Activated naive CD4-positive, alpha-beta T cell (primary cell): ENCODE measurements at places on chromosomes 11 and 22.

GRCh38 chr22:17880020-17880419 is 105.8 kb upstream of the BID start:
- no peak for DNase-seq

DNA sequence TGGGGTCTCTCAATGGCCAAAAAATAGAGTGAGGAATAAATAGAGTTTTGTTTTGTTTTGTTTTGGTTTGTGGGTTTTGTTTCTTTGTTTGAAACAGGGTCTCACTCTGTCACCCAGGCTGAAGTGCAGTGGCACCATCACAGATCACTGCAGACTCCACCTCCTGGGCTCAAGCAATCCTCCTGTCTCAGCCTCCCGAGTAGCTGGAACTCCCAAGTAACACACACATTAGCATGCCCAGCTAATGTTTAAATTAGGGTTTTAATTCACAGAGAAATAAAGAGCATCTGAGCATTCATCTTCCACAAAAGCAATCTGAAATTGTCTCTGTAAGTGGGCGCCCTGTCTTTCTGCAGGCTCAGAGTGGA is 9.2 kb upstream of the IFITM3 start:
- DNase-seq: no peak

DNA sequence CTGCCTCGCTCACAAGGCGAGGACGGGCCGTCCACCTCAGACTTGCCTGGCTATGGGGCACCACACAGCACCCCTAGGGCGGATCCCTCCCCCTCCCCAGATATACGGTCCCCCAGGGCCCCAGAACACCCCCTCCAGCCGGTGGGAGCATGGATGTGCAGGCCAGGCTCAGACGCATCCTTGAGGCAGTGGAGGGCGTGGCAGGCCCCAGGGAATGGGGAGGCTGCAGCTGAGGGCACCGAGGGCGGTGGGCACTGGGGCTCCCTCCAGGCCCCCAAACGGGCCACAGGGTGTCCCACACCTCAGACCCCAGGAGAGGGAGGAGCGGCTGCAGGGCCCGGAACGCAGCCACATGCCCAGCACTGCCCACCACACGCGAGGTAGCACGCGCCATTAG is 12.1 kb downstream of the TTLL8 start:
- no peak for DNase-seq

DNA sequence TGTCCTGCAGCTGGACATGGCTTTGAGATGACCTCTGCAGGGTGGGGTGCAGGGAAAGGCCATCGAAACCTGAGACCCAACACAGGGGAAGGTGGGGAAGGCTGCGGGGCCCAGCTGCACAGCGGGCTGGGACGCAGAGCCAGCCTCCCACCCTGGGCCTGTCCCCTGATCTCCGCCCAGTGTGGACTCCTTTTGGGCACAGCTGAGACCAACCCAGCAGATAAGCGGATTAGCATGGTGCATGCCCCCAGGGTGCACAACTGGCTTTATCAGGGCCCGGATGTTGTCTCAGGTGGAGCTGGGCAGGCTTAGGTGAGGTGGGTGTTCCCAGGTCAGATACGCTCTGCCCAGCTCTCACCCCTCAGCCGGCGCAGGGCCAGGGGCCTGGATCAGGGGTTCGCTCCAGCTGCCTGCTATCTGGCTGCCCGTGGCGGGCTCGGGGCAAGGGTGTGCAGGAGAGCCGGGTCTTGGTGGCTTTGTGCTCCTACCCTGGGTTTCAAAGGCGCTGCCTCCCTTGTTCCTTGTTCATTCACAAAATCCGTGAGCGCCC is 28.1 kb upstream of the MUC5AC start:
- no peak for DNase-seq

DNA sequence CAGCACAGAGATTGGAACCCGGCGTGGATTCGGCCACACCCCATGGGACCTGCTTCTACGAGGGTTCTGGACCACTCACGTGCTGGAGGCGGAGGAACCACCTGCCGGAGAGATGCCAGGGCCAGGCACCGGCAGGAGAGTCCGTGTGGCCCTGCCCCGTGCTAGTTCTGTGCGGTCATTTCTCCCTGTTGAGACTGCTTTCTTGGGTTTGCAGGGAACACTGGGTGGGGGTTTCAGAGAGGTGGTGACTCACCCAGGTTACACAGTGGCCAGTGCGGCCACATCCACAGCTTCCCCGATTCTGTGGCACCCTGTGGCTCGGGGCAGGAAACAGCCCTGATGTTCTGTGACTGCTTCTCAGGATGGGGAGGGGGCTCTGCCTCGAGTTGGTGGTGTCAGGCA is 3.6 kb upstream of the PHLDA2 start:
- DNase-seq: no peak

- no peak for DNase-seq
Observed at GRCh38 chr11:47470671-47471070, 21.7 kb upstream of the RAPSN start.

DNA sequence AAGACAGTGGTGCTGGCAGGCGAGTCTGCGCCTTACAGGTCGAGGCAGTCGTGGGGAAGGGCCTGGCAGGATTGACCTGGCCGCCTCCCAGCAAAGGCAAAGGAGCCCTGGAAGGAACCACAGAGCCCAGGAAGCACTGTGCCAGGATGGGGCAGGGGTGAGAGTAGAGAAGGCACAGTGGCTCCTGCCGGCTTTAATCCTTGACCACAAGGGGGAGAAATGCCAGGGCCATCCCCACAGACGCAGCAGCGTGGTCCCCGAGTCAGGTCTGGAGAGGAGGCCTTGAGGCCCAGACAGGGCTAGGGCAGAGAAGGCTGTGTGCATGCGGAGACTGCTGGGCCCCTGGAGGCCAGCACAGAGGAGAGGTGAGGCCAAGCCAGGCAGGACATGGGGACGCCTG is 9.9 kb upstream of the NDUFS8 start:
- DNase-seq: no peak

GRCh38 chr11:102469196-102469821 is 16.7 kb upstream of the TMEM123 start:
- no peak for DNase-seq

DNA sequence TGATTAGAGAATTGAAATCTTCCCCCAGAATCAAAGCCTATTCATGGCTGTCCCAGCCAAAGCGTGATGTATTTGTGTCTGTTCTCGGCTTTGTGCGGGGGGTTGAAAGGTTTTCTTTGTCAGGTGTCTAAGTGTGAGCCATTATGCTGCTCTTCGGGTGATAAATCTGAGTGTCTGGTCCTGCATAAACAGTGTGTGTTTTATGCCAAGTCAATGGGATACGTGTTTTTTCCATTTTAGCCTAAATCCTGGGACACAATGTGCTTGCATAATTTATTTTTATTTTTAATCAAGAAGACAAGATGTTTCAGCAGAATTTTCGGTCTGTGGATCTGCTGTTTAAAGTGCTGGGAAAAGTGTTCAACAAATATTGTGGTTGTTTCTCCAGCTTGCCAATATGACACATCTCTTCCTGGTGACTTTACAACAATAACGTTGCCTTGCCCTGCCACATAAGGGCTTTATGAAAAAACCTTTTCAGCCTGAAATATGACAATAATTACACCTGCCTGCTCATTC is 267.8 kb downstream of the TBC1D22A start:
- no peak for DNase-seq

- DNase-seq: no peak
Observed at GRCh38 chr11:64535811-64536210, 55.2 kb upstream of the SLC22A12 start.

DNA sequence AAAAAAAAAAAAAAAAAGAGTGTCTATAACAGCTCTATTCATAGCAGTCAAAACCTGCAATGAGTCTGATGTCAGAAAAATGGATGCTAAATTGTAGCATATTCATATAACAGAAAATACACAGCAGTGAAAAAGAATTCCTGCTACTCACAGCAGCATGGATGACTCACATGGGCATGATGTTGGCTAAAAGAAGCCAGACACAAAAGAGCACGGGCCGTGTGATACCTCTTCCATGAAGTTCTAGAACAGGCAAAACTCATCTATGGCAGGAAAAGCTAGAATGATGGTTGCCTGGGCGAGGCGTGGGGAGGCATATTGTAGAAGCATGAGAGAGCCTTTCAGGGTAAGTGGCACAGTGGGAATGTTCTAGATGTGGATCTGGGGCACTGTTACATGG is 18.9 kb downstream of the PLAAT3 start:
- DNase-seq: no peak

DNA sequence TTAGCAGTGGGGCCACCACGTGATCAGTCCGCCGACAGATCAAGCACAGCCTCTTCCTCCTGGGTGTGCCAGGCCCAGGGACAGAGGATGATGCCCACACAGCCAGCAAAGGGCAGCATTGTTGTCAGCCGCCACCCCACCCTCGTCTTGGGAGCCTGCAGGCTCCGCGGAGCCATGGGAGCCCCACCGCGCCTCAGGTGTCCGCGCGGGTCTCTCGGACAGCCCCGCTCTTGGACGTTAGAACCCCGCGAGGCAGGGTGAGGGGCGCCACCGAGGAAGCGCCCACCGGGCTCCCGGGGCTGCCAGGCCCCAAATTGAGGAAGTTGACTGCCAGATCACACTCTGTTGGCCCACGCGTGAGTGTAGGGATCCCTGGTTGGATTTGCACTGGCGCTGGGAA is 83.9 kb upstream of the MS4A8 start:
- DNase-seq: no peak

- DNase-seq: no peak
Observed at GRCh38 chr11:120532832-120533196, 21.3 kb downstream of the GRIK4 start.

GRCh38 chr11:12212821-12213185 is 102.4 kb downstream of the MICAL2 start:
- DNase-seq: no peak

GRCh38 chr11:42465623-42466022 is 846.2 kb upstream of the API5 start:
- DNase-seq: no peak

- DNase-seq: no peak
Observed at GRCh38 chr11:9916480-9916879, 252.6 kb downstream of the SWAP70 start.

GRCh38 chr11:29119116-29119515 is 897.7 kb downstream of the KCNA4 start:
- DNase-seq: no peak

GRCh38 chr11:112185883-112186282 is 10.6 kb downstream of the BCO2 start:
- DNase-seq: no peak

- DNase-seq: no peak
Observed at GRCh38 chr11:77732143-77732542, 88.4 kb downstream of the RSF1 start.

- peak; percentile 71 for DNase-seq
Observed at GRCh38 chr22:24427500-24428164, at the start of gene ADORA2A. TSS of gene ADORA2A (plus strand) at chr22:24427599. CDS start at chr22:24433405, 5,806 bp downstream.

DNA sequence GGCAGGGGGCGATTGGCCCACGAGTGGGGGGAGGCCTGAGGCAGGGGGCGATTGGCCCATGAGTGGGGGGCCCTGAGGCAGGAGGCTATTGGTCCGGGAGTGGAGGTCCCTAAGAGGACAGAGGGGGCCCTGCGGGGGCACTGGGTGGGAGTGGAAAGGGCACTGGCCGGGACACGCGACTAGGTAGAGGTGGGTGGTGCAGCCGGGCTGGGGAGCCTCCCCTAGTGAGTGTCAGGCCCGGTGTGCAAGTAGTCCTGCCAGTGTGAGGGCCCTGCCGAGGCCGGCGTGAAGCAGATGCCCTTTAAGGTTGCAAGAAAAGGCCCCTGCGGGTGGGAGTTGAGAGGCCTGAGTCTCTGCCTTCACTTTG is 909 bp upstream of the BRD1 start:
- DNase-seq: no peak

GRCh38 chr11:62654297-62654696 is 1.2 kb upstream of the INTS5 start:
- DNase-seq: no peak

DNA sequence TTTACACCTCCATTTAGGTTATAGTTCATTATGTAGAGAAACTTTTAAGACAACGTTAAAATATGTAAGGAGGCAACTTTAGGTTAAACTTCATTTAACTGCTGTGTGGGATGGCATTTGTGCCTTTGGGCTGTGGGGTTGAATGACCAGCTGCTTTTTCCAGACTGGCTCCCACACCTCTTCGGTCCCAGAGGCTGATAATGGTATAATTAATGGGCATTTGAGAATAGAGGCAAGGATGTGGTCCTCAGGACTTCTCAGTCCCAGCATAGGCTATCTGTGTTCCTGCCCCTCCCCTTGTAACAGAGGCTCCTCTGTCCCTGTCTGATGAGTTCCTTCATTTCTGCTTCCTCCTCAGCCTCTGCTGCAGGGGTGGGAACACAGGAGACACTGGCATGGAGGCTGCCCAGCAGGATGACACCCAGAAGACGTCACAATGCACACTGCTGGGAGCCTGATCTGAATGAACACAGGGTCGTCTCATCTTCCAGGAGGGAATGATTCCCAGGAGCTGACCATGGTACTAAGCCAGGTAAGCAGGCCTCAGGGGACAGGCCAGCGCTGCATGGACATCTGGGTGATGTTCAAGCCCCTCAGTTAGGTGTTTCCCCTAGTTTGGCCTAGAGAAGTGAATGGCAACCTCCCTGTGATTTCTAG is 17.1 kb upstream of the GNAZ start:
- no peak for DNase-seq

DNA sequence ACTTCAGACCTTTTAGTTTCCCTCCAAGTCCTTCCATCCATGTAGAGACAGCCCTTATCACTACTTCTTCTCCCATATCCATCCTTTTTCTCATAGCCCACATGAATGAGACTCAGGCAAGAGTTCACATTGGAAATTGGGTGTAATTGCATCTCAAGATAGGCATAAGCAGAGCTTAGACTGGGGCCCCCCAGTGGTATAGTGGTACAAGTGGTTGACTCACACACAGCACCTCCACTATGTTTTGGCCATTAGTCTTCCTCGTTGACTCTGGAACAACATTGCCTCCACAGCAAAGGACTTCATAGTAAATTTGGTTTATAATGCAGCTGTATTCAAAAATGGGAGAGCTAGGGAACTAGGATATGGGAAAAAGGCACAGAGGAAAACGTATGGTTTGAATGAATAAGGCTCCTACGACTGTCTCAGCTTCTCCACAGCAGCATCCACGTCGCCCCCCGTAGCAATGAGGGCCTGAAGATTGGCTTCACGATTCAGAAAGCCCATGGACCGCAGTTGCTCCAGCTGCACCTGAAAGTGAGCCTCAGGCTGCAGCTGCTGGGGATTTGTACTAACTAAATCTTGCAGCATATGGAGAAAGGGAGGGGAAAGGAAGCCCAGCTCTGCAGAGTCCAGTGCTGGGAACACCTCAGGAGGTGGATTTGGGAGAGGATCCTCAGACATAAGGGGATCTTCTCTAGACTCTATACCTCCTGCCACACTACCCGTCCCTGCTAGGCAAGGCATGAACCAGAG is 2.4 kb downstream of the UBQLN3 start:
- no peak for DNase-seq
